Stimulated activated CD4-positive, alpha-beta T cell treated with anti-CD3 and anti-CD28 coated beads, Interleukin-12 subunit alpha, Interleukin-12 subunit beta, amount 100 ng/mL, for 4 hours (primary cell): ENCODE measurements at places on chromosomes 11 and 22.

DNA sequence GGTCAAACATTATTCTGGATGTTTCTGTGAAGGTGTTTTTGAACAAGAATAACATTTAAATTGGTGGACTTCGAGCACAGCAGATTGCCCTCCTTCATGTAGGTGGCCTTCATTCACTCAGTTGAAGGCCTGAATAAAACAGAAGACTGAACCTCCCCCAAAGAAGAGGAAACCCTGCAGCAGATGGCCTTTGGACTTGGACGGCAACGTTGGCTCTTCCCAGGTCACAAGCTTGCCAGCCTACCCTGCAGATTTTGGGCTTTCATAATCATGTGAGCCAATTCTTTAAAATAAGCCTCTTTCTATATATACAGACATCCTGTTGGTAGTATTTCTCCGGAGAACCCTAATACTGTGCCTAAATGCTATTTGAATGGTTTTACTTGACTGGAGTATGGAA, 432.2 kb upstream of the NARS2 start:
- DNase-seq: no peak

GRCh38 chr11:43649501-43649900, 31.0 kb upstream of the HSD17B12 start:
- DNase-seq: no peak

DNA sequence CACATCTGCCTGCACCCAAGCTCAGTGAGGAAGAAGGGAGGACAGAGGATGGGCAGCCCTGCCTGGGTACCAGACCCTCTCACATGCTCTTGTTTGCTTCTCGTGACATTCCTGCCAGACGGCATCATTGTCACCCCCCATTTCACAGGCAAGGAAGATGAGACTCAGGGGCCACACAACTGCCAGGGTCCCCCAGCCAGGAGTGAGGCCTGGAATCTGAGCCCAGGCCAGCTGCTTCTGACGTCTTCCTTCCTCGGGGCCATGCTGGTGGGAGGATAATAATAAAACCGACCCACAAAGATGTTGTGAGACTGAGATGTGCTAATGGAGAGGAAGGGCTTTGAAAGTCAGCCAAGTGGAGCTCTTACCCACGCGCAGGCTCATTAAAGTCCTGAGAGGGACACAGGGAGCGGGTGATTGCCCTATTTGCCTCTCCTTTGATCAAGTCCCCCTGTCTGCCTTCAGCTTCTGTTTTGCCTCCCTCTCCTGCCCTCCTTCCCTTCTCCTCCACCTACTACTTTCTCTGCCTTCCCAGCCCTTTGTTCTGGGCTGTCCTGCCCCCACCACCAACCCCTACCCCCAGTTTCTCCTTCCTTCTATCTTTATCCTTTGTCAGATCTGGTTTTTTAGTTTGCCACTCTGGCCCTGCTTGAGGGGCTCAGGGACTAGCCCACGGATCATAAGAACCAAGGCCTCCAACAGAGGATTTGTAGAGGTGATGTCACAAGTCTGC, 62.7 kb downstream of the MCM5 start:
- DNase-seq: no peak

DNA sequence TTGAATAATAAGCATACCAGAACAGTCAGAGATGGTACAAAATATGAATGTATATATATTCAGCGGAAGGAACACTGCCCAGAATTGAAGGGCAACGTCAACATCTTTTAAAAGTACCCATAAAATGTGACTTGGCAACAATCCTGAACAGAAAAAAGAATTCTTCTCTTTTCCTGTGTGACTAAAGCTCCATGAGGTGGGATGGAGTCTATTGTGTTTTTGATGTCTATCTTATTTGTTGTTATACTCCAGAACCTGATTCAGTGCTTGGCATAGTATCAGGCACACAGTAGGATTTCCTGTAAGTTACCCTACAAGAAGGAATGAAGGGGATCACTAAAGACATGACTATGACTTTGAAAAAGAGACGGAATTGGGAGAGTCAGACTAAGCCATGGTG, 10.3 kb downstream of the LDLRAD3 start:
- DNase-seq: no peak

DNA sequence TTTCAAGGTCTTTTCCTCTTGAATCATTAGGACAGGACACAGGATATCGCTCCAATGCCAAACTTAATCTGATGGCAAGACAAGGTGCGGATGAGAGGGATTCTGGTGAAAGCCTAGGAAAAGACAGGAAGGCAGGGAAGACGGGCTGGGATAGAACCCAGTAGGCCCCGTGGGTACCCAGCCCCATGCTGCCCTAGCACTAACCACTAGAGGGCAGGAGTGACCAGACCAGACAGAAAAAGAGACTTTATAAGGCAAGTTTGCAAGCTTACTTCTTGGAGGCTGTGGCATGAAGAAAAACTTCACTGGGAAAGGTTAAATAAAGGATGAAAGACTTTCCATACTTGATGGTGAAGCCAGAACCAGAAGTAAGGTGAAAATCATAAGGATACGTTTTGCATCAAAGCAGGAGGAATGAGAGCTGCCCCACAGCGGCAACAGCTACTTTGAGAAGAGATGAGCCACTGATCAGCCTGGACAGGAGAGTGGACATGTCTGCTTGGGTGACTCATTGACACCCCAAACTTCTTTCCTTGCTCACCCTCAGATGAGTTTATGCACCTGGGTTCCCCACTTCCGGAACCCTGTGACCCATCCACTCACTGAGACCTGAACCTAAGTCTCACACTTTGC, 39.8 kb downstream of the SYN3 start:
- DNase-seq: peak; percentile 37

- DNase-seq: no peak
Observed at GRCh38 chr11:135033540-135033939, 621.5 kb upstream of the B3GAT1 start.
